ENCODE measurements at places on chromosomes 7 and 10.

- DNase-seq, result peak; percentile 43
Measured at GRCh38 chr7:45975847-45976484, 54.9 kb upstream of the IGFBP3 start.

DNA sequence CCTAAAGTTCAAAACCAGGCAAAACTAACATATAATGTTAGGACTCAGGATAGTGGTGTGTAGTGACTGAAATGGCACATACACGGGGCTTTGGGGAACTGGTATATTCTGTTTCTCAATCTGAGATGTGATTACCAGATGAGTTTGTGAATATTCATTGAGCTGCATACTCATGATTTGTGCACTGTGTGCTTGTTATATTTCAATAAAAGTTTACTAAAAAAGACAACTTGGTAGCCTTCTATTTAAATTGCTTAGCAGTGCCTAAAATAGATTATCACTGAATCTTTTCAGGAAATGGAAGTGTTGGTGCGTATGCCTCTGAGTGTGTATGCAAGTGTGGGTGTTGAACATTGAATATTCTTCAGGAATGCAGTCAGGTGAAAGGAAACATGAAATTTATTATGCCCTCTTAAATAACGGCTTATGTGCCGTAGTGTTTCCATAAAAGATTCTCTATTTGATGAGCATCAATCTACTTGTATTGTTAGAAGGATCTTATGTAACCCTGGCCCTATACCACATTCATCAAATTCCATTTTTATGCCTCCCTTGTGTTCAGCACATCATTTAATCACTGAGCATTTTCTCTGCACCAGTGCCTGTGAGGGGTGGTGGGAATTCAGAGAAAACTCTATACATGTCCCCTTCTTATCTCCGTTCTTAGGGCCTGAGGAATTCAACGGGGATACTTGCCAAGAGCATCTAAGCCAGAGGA, 82.6 kb upstream of the AUTS2 start:
- no peak for DNase-seq

GRCh38 chr7:45075871-45076796, 12.6 kb downstream of the NACAD start:
- no peak for DNase-seq

- DNase-seq, result peak; percentile 72
Measured at GRCh38 chr7:2109936-2110609, 122.7 kb downstream of the MAD1L1 start.

- no peak for DNase-seq
Measured at GRCh38 chr10:61830846-61831273, 70.6 kb upstream of the ARID5B start.

DNA sequence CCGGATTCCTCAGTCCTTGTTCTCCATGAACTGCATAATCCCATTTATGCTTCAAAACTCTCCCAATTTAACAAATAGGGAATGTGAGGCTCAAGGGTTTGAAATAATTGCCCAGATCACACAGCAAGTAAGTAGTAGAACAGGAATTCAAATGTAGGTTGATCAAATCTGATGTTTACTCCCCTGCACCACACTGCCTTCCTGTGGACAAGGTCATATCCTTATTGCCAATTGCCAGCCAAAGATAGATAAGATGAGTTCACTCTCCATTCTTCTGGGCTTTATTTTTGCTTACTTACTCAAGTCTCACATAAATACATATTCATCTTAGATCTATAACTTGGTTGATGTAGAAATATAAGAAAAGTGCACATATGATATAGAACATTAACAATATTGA, 435.2 kb upstream of the ETV1 start:
- DNase-seq, result no peak

DNA sequence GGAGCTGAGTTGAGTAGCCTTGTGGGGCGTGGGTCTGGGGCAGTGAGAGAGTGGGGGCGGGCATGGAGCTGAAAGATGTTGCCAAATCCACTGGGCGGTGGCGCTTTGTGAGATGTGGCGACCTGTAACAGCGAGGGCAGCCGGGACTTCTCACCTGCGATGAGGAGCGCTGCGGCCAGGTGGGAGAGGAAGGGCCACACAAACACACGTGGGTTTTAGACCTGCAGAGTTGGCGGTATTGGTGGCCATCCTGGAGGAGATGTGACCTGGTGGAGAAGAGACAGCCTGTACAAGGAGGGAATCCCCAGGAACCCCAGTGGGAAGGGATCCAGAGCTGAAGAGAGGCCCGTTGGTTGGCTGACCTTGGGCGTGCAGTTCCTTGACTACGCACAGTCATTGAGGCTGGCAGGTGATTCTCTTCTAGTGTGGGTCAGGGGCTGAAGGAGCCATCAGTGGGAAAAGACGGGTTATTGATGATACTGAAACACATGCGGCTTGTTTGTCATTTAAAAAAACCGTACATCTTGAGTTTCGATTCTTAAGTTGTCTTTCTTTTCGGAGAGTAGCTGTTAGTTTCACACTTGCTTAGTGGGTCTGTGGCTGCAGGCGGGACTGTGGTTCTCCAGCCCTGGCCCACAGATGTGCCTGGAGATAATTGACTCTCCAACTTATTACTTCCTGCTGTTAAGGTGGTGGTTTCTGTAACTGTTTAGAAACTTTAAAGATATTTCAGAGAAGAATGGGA, 2.4 kb downstream of the CHST12 start:
- DNase-seq, result peak; percentile 92

DNA sequence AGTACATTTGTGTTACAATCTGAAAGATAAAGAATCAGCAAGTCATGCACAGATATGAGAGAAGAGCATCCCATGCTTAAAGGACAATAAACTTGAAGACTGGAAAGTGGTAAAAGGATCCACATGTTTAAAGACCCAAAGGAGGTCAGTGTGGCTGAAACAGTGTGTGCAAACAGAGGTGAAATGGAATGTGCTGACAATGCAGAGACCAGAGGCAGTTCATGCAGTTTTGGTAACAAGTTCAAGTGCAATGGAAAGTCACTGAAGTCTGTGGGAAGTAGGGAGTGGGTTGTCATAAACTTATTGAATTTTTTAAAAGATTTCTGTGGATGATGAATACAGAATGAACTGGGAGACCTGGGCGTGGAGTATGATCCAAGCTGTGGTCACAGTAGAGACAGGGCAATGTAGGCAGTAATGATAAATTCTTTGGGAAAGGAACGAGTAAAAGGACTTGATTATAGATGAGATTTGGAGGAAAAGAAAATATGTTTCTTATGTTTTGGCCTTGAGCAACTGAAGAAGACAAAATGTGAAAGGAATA, 408.0 kb downstream of the HGF start:
- no peak for DNase-seq

- peak; percentile 75 for DNase-seq
Measured at GRCh38 chr10:3071405-3072198, 4.3 kb downstream of the PFKP start.

DNA sequence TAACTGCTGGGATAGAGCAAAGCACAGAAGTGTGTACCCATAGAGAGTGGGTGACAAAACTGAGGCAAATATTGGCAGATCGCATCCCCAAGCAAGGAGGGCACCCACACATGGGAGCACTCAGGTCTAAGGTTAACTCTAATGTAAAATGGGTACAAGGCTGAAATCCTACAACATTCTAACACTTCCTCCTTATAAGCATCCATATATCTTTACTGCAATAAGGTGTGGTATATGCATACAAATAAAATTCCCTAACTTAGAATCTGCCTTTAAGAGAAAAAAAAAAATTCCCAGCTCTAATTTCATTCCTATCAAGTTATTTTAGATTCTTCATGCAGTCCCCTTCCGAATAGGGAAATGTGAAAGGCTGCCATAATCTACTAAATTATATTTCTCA, 18.7 kb downstream of the EIF3A start:
- DNase-seq, result no peak

DNA sequence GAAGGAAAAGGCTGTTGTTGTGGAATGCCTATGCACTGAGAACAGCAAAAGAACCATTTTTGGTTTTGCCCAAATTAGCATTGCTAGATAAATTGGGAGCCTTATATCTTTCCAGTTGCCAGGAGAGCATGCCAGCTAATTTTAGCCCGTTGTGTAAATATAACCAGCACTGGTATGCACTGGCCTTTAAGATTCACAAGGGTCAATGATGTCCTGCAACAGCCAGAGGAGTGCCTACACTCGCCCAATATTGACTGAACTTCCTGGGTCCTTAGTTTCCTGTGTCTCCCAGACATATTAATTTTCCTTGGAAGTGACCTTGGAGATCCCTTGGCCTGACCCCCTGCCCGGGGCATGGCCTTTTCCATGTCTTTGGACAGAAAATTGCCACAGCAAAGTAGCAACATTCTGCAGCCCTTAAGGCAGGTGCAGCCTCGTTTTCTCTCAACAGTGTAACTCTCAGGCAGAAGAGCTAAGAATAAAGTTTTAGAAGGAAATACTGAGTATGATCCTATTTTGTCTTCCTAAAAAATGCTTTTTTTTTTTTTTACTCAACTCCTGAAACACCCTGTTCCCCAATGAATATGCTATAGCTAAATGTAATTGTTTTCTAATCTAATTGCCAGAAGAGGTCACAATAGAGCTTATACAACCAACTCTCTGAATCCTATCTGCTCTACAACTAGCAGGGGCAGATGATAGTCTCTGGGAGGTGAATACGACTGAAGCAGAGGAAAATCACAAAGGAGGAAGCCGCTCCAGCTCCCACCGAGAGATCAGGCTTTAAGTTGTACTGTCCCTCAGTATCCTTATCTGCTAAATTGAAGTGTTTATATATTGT, 131.9 kb upstream of the PCGF5 start:
- DNase-seq, result no peak

DNA sequence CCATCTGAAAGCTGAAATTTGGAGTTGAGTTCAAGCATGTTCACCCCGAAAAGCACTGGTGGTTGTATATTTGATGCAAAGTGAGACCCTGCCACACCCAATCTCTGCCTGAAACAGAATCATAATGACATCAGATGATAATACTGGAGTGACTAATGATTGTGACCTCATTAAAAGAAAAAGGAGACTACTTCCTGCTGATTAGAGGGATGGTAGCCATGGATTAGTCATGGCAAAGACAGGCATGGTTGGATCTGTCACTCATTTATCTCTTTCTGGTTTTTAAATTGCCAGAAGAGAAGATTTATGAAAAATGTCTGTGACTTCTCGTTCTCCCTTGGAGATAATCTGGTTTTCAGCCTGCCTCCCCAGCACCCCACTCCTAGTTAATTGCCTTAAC, 101.2 kb downstream of the BAMBI start:
- DNase-seq, result no peak

- no peak for DNase-seq
Measured at GRCh38 chr10:60358282-60358681, 31.4 kb downstream of the ANK3 start.

GRCh38 chr7:158109364-158110033, 478.1 kb downstream of the PTPRN2 start:
- no peak for DNase-seq

DNA sequence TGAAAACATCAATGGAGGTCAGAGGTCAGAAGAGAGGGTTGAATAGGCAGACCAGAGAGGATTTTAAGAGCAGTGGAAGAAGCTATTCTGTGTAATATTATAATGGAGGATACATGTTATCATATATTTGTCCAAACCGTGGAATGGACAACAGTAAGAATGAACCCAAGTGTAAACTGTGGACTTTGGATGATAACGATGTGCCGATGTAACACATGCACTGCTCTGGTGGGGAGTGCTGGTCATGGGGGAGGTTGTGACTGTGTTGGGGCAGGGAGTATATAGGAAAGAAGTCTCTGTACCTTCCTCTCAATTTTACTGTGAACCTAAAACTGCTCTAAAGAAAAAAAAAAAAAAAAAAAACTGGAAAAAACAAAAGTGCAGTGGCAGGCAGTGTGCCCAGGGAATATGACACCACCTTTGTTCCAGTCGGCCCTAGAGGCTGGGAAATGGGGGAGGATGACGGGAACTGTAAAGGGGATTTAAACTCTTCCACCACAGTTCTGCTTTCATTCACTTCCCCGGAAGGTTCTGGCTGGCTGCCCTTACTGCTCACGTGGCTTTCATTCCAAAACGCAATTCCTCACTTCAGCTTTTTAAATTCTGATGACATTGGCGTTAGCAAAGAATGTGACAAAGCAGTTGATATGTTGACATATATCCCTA, 113.7 kb upstream of the ANKRD1 start:
- DNase-seq, result no peak

GRCh38 chr7:28358423-28358868, 53.9 kb upstream of the CREB5 start:
- no peak for DNase-seq

GRCh38 chr7:66894463-66895080, 26.5 kb upstream of the TMEM248 start:
- DNase-seq, result peak; percentile 62

DNA sequence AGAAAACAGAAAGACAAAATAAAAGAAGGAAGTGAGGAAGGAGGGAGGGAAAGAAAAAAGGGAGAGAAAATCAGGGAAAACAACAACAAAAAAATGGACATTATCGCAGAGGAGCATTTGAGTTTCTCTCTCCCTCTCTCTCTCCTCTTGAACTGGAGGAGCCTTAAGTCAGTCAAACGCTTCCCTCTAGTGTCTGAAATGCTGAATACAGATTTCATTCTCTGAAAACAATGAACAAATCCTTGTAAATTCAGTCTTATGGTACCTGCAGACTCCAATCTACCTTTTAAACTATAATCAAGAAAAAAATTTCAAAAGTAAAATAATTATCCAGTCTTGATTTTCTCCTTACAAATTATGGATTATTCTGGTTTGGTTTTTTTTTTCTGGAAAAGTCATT, 89.2 kb upstream of the PFKP start:
- DNase-seq, result no peak

DNA sequence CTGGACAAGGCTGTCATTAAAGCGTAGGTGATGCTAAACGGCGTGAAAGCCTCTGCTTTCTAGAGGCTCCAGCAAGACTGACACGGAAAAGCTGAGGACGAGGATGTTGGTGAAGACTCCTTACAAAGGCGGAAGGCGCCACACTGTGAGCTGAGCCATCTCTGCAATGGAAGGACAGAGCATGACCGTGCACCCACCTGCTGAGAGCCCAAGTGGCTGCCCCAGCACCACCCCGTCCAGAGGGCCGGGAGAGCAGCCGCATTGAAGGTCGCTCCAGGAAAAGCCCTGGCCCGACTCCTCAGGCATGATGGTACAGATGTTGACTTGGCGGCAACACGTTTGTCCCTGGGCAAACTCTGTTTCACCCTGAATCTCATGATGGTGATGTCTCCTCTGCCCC, 492.7 kb downstream of the DNAJB6 start:
- DNase-seq, result no peak

DNA sequence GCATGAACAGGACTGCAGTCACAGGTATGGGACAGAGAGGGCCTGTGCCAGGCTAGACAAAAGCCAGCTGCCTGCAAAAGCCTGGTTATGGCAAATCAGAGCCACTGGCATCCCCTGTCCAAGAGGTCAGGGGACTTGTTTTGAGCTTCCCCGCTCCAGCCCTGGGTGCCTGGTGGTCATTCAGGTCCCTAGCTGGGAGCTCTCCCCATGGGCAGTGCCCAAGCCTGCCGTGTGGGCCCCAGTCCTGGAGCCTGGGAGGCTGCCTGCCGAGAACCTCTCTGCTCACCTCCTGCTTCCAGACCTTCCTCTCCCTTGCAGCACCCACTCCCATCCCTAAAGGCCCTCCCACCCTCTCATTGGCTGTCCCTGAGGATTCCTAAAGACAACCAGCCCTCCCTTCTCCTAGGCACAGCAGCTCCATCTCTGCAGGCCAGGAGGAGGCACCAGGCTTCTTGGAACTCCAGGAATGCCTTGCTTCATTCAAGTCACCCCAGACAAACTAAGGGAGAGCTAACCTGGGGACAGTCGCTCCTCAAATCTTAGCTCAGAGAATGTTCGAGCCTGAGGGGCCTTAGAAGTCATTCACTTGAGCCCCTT, 150.6 kb downstream of the C10orf105 start:
- no peak for DNase-seq

- DNase-seq, result peak; percentile 86
Measured at GRCh38 chr7:2894118-2894940, 50.2 kb upstream of the GNA12 start.

- DNase-seq, result peak; percentile 81
Measured at GRCh38 chr10:119283818-119284217, 76.4 kb downstream of the GRK5 start.
